ENCODE measurements at places on chromosomes 11 and 22.

DNA sequence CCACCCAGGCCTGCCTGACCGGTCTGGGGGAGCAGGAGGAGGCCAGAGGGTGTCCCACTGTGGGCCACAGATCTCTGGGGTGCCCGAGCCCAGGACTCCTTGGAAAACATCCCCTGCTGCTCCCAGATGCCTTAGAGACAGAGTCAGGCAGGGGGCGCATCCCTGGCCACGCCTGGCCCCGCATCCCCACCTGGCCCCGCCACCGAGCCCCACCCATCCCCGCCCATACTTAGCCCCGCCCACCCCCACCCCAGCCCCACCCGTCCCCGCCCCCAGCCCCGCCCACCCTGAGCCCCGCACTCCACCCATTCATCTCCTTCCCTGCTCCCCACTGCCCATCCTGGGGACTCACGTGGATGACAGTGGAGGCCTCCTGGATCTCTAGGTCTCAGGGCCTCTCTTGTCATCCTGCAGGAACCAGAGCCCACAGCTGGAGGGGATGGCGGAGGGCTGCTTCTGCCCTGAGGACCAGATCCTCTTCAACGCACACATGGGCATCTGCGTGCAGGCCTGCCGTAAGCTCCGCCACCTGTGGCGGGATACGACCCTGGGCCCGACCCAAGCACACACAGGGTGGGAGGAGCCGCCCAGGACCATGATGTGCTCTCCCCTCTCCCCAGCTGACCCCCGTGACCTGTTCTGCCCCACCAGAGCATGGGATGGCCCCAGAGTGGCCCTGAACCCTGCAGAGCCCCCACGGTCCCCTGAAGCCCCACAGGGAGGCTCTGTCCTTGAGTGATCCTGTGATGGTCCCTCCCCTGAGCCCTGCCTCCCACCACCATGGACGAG is 33.6 kb downstream of the MUC5B start:
- no peak for DNase-seq

DNA sequence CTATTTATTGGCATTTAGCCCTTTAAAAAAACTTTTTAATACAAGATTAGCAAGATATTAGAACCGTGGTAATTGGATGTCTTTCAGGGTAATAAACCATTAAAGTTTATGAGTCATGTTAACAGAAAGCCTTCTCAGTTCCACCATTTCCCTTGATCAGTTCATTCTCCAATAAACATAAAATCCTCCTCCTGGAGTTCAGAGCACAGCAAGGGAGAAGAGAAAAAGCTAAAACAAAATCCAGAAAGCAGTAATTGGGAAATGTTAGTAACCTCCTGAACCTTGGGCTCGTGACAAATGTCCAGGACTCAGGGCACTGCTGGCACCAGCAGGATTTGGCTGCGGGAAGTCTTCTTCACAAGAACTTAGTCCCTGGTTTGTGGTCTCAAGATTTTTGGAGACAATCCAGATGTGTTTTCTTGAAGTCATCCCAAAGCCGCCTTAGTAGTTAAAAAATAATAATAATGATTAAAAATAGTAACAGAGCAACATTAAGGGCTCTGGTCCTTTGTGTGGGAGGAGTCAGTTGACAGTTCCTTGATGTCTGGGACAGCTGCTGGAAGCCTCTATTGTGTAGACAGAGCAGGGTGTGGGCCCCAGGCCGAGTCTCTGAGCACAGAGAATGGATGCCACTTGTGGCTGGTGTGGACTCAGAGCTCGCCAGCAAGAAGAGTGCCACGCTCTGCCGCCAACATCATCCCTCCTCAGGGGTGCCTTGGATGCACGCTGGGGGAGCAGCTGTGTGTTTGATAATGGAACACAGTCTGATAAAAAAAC is 43.4 kb upstream of the PITPNB start:
- no peak for DNase-seq

- no peak for DNase-seq
Observed at GRCh38 chr11:92024788-92025187, 199.8 kb upstream of the FAT3 start.

- DNase-seq: no peak
Observed at GRCh38 chr11:31806186-31806927, 4.8 kb downstream of the PAX6 start.

- DNase-seq: no peak
Observed at GRCh38 chr11:92771701-92772100, 197.8 kb upstream of the MTNR1B start.

GRCh38 chr11:111472228-111472627 is 40.0 kb downstream of the BTG4 start:
- no peak for DNase-seq

DNA sequence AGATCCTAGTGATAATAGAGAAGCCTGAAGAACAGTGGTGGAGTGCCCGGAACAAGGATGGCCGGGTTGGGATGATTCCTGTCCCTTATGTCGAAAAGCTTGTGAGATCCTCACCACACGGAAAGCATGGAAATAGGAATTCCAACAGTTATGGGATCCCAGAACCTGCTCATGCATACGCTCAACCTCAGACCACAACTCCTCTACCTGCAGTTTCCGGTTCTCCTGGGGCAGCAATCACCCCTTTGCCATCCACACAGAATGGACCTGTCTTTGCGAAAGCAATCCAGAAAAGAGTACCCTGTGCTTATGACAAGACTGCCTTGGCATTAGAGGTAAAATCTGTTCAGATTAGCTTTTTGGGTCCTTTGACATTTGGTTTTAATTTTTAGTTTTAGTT is 16.7 kb downstream of the CRKL start:
- DNase-seq: no peak

DNA sequence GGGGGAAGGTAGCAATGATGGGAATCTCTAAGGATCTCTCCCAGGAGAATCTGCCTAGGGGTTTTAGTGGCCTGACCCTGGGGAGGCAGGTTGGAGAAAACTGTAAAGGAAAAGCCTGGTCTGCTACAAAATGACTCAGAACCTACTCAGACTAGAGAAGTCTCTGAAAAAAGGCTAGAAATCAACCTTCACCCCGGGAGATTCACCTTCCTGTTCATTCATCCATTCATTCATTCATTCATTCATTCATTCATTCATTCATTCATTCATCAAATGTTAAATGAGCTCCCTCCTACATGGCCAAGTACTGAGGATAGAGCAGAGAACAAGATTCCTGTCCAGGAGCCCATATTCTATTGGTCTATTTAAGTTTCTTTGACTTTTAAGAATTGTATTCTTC is 8.9 kb upstream of the ANKK1 start:
- no peak for DNase-seq

DNA sequence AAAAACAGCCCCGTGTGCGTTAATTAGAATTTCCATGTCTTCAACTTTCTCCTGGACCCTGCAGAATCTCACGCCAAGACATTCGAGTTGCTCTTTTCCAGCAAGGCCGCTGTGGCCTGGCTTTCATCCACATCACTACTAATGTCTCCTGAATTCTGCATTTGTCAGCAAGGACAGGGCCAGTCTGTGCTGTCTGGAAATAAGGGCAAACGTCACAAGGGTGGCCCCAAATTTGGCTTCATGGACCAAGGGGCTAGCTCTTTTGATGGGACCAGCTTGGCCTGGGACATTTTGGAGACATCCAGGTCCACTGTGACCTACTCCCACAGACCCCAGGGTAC is 33.4 kb downstream of the KCNQ1OT1 start:
- DNase-seq: no peak

GRCh38 chr11:61793083-61793828 is 545 bp downstream of the FEN1 start:
- DNase-seq: no peak

GRCh38 chr11:72594493-72595291 is 79.5 kb downstream of the PDE2A start:
- DNase-seq: no peak

DNA sequence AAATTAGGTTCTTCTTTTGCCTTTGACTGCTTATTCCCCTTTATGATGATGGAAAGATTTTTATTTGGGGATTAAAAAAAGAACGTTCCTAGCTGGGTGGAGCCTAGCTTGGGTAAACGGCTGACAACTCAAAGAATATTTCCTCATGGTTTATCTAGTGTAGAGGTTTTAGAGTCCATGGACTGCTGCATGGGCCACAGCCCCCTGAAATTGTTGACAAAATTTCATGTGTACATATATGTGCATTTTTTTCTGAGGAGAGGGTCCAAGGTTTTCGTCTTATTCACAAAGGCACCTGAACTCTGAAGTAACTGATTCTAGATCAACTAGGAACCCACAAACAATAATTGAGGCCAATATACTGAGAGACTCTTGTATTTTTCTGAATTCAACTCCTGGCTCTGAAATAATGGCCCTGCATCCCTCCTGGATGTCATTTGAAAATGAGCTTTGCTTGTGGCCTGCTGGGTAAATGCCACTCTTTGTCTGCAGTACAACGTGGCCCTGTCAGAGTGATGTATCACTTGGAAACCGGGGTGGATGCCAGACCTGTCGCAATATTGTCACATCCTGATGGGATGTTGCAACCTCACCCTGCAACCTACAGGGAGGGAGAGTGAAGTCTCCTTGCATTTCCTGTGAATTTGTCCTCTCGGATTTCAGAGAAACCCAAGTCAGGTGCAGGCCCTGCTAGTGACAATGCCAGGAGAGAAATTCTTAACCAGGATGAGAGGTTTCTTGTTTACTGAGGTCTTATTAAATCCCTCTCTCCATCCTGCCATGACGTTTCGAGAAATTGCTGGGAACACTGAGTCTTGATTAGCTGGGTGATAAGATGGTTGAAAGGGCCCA is 33.8 kb downstream of the EHF start:
- DNase-seq: no peak

GRCh38 chr11:34359548-34359891 is 1.7 kb upstream of the ABTB2 start:
- no peak for DNase-seq

Measured in GM19239 (cell line).